ENCODE measurements at places on chromosomes 7 and 10. TPM values are rescaled to one million over a fixed set of nuclear protein-coding genes. Genes with fewer than 3 reads are reported as not detected.

- DNase-seq = no peak
Measured at GRCh38 chr7:36565792-36566356, 158.4 kb downstream of the AOAH start.

Gene KIAA1549
- polyA plus RNA-seq = 4.4 TPM

GRCh38 chr7:48398191-48398590 is 226.9 kb downstream of the ABCA13 start:
- no peak for DNase-seq

DNA sequence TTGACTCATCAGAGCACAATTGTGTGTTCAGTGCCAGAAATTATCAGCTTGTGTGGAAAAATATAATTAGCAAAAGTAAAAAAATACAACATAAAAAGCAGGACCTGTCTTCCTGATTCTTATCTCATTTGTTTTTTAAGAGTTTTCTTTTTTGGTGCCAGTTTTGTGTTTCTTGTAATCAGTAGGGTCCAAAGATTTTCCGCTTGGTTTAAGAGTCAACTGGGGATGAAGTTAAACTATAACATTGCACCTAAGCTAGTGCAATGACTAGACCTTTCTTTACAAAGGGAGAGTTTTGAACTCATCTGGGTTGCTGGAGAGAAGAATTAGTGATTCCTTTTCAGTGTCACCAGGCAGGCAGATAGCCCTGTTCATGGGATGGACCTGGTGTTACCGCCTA is 113.4 kb downstream of the PLPP4 start:
- DNase-seq = no peak

DNA sequence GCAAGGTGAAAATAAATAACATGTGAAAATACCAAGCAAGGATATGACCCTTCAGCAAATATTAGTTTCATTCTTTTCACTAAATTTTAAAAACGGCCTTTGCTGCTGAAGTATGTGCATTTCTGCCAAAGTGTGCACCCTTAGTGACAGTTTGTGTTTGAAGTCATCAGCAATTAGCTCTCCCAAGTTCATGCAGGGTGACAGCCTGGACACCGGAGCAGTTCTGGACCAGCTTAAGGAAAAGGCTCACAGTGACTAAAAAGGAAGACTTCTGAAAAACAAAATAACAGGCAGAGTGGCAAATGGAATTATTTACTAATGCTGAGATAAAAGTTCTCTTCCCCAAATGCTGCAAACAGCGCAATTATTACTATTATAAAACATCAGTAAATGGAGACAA is 69.3 kb upstream of the NEBL start:
- DNase-seq = no peak

GRCh38 chr7:142376356-142376997 is 118.6 kb upstream of the PRSS58 start:
- DNase-seq = no peak

DNA sequence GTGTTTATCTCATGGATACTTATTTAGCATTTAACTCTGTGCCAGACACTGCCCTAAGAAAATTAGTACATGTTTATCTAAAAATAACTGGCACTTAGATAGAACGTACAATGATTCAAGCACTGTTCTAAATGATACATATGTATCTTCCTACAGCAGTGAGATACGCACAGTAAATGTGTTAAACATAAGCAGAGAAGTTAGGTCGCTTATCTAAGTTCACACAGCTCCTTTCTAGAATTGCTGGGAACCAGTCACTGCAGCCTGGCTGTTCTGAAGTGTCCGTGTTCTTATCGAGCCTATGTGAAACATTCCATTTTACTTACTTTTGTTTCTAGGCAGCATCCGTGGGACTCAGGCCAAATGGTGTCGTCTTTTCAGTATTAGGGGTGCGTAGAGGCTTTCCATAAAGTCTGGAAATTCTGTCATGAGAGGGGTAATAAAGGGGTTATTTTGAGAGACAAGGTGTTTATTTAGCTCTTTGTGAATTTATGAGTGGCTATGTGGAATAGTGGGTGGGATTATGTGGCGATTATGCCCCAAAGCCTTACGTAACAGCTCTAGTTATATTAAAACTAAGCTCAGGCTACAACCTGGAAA is 186.9 kb downstream of the SND1 start:
- DNase-seq = no peak

- DNase-seq = no peak
Measured at GRCh38 chr10:7856678-7857077, 38.4 kb downstream of the TAF3 start.

DNA sequence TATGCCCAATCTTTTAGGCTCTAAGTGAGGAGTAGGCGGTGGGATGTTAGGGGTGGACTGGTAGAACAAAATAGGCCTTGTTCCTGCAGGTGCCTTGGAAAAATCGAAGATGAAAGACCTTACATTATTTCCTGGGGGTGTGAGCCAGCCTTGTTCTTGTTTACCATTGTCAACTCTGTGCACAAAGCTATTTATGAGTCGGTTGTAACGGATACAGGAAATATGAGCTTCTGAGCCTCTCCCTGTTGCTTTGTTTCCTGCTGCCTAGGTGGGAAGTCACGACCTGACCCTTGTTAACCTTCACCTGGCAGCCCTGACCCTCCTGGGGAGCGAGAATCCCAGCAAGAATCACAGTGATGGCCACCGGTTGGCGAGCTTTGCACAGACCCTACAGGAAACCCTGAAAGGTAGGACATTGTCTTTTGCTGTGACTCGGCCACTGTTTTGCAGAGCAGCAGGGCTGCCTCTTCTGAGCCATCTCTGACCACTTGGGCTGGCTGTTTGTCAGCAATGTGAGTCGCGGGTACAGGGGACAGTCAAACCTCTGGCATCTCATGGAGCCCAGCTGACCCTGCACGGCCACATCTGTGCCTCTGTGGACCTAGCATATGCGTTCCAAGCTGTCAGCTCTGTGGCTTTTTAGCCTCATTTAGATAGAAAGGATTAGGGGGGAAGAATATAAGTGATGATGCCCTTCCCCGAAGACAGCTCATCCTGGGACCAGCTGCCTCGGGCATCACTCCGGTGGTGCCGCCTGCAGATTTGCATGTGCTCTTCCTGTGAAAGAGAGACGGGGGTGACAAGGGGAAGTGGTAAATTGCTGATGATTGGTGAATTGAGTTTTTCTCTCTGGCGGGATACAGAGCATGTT is 102.1 kb upstream of the ANLN start:
- no peak for DNase-seq

Gene OPALIN
- not detected for polyA plus RNA-seq

DNA sequence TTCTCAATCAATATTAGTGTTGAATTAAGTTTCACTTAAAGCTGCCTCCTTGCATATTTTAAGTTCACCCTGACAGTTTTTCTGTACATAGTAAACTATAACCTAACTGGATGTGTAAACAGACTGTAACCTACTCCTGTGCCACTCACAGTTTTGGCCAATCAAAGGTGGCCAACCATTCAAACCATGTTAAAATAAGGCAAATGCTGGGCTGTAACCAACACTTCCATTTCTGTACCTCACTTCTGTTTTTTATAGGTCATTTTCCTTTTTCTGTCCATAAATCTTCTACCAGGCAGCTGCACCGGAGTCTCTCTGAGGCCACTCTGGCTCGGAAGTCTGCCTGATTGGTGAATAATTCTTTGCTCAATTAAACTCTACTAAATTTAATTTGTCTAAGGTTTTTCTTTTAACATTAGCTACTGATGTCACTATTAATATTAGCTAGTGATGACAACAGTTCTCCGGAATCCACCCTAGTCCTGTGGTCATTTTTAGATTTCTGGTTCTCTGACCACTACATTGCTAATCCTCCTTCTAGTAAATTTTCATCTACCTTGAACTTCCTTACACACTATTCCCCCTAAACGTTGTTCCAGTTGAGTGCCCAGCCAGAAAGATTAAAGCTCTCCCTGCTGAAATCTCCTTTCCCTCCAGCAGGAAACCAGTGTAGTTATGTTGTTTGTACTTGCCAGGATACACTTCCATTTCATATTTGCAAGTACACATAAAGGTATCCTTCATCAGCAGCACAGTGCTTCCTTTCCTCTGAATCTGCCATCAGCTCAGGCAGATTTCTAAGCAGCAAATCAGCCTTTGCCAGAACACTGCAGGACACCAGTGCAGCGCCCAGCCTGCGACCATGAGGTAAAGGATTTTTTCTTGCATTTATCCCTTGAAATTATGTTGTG is 18.6 kb upstream of the IFIT2 start:
- no peak for DNase-seq

Gene NDUFA5
- 21.0 TPM for polyA plus RNA-seq

DNA sequence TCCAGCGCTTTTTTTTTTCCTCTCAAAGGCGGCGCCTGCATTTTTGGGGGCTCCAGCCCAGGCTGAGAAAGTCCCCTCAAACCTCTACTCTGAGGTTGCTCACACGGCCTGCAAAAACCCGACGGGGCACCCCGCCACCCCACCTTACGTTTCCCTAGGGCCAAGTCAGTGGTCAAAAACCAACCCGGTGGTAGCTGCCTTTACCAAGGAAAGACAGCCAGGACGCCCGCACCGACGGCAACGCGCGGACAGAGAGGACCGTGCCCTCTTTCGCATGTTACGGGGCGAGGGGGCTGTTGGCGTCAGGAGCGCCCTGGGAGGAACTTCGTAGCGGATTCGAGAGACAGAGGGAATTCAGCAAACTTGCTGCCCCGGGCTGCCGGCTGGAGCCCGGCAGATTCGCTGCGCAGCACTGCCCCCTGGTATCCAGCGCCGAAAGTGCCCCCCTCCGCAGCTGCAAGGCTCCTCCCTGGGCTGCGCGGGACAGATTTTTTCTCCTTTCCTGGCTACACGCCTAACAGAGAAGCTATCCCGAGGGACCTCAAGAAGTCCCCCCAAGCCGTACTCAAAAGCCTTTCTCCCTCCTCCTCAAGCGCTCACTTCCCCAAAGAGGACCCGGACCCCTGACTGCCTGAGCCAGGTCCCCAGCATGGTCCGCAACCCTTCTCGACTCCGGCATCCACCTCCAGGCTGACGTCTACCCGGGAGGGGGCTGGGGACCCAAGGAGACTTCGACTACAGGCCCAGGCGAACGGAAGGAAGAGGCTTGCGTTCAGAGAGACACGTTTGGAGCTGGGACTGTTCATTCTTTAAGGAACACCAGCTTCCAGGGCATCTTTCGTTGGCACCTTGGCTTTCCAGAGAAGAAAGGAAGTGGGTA is 27.7 kb upstream of the VAX1 start:
- no peak for DNase-seq

DNA sequence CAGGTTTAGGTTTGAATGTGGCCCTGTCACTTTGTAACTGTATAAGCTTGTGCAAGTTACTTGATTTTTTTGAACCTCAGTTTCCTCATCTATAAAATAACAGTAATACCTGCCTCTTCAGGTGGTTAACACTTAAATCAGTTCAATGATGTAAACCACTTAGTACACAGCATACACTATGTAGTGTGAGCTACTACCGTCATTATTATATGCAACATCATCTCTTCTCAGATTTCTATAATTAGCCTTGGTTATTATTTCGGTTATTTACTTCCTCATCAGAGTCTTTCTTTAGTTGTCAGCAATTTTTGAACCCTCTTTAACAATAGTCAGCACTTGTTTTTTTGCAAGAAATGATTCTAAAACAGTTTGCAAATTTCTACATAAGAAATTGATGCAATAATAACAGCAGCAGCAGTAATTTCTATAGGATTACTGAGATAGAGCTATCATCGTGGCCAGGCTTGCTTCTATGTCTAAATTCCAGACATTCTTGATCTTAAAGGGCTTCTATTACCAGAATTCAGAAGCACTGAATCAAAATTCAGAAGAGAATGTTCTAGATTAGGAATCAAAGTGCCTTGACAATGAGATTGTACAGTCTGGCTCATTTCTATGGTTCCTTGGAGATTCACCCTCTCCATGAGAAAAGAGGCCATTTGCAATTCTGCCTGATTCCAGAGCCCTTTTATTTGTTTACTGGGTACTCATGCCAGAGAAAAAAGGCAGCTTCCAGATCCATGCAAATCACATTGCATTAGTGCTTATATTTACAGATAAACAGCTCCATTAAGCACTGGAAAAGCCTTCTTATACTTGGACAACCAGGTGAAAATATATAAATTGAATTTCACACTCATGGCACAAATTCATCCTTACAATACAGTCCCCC is 25.0 kb upstream of the WDR11 start:
- no peak for DNase-seq

DNA sequence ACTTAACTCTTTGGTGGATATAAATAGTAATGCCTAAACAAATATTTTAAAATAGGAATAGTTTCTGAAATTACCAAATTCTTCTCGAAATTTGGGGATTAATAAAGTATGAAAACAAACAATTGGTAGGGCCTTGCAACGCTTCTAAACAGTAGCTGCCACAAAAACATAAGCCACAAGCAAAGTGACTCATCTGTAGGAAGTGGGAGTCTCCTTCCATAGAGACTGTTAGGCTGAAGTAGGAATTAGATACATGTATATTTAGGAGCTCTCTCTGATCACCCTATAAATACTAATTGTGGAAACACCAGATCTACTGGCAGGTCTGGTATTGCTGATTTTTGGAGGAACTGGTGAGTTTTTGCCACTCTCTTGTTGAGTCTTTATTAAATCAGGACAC is 5.7 kb upstream of the LMOD2 start:
- DNase-seq = no peak

DNA sequence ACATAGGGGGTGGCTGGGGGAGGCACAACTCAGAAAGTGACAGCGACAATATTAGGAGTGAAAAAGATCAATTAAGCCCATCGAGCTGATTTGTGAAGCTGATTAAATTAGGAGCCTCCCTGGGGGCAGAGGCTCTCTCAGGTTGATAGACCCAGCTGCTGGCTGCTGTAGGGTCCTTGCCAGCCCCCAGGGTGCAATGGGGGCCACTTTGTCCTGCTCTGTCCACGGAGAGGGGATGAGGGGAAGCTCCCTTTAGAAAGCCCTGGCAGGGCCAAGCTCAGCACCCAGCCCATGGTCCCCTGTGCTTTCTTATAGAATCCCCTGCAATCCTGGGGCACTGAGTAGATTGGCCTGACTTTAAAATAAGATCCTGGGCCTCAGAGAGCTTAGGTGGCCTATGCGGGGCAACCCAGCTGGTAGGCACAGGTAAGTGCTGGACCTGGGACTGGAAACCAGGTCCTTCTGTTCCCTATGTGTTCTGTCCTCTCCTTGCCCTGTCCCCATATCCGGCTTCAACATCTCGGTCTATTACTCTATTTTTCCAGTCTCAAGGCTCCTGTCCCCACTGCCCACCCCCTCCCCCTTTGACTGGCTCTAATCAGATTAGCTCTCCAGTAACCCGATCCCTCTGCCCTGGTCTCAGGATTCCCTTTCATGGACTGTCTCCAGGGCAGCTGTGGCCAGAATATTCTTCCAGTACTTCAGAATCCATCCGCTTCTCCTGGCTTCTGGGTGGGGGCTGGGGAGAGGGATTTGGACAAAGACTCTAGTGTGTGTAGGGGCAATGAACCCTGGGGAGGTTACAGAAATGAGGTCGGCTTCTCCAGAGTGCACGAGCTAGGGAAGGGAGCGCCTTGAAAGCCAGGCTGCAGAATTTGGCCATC is 259.6 kb downstream of the RPS24 start:
- no peak for DNase-seq

- no peak for DNase-seq
Measured at GRCh38 chr10:114795039-114795438, 26.5 kb upstream of the FHIP2A start.

Gene FGFBP3
- 0.17 TPM for polyA plus RNA-seq

Gene GLCCI1
- polyA plus RNA-seq = 8.1 TPM

- DNase-seq = no peak
Measured at GRCh38 chr7:2376351-2377154, 21.9 kb downstream of the EIF3B start.

Gene RBP4
- not detected for polyA plus RNA-seq

Gene H2BK1
- not detected for polyA plus RNA-seq

Data from AG04450 (cell line).